Anterior cingulate cortex (tissue), 58 donors: ENCODE measurements at places on chromosomes 6 and 20.

DNA sequence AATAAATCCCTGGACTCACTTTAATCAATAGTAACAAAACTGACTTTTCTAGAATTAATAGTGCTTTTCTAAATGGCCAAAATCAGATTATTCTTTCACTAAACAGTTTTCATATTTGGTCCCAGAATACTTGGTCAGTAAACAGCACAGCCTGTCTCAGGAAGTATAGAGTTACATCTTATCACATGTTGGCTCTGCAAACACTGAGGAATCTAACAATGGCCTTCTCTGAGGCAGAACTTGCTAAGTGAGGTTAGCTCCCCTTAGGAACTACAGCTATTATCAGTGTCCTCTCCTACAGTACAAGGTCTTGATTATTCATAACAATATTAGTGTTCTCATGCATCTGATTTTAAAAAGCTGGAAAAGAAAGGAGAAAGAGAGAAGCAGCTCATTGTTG lies 1622.8 kb downstream of the HACE1 start:
- DNase-seq: no peak

- no peak for DNase-seq
Measured at GRCh38 chr6:34478796-34479195, 12.9 kb downstream of the PACSIN1 start.

DNA sequence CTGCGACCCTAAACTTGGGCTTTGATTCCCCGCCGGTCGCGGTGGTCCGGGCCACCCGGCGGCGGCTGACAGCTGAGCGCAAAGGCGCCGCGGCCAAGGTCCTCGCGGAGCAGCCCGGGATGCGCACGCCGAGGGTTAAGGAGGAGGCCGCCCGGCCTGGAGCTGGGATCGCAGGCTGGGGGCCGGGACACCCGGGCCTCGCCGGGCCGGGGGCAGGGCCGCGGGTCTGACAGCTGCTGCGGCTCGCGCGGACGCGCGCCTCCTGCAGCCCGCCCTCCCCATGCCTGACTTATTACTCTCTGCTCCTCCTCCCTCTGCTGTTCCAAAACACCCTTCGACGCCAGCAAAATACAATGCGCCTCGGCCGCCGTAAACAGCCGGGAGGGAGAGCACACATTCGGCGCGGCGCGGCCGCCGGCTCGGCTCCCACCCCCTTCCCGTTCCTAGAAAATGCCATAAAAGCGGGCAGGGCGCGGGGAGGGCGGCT lies 746 bp downstream of the BACH2 start:
- peak; percentile 65 for DNase-seq

DNA sequence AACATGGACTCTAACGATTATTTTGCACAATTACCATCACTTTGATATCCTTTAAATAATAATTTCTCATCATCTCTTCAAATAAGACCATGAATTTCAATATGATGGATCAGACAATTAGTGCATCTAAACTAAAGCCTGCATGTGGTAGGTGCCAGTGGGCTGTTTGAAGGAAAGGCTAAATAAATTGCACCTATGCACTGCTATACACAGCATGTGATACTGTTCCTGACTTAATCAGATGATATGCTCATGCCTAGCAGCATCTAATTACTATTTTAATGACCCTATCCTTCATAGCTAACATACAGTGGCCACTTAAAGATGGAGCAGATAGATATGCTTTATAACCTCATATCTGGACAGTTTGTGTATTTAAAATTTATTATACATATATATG lies 731.6 kb upstream of the MANEA start:
- DNase-seq: no peak

GRCh38 chr20:17648791-17649730 lies 33.0 kb downstream of the RRBP1 start:
- DNase-seq: no peak

GRCh38 chr6:5378331-5378730 lies 117.0 kb downstream of the FARS2 start:
- no peak for DNase-seq

GRCh38 chr20:46512943-46513844 lies at the start of gene ZNF334:
TSS of gene ZNF334 (minus strand) at chr20:46513559. CDS start at chr20:46512102, 1,457 bp downstream.
- DNase-seq: peak; percentile 68

GRCh38 chr20:54067606-54068174 lies 2.7 kb downstream of the BCAS1 start:
- DNase-seq: no peak

DNA sequence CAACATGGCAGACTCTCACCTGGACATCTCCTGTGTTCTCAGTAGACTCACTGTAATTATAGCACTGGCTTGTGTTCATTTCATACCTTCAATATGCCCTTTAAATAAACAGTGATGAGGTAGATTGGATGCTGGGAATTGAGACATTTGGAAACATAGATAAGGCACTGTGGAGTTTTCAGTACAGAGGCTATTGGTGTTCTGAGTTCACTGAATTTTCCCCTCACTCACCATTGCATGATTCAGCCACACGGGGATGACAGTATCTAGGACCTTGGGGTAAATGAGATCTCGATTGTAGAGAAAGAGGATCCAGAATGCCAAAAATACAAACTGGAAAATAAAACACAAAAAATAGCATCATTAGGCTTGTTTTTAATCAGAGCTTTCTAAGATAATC lies 12.6 kb downstream of the ADTRP start:
- DNase-seq: no peak

DNA sequence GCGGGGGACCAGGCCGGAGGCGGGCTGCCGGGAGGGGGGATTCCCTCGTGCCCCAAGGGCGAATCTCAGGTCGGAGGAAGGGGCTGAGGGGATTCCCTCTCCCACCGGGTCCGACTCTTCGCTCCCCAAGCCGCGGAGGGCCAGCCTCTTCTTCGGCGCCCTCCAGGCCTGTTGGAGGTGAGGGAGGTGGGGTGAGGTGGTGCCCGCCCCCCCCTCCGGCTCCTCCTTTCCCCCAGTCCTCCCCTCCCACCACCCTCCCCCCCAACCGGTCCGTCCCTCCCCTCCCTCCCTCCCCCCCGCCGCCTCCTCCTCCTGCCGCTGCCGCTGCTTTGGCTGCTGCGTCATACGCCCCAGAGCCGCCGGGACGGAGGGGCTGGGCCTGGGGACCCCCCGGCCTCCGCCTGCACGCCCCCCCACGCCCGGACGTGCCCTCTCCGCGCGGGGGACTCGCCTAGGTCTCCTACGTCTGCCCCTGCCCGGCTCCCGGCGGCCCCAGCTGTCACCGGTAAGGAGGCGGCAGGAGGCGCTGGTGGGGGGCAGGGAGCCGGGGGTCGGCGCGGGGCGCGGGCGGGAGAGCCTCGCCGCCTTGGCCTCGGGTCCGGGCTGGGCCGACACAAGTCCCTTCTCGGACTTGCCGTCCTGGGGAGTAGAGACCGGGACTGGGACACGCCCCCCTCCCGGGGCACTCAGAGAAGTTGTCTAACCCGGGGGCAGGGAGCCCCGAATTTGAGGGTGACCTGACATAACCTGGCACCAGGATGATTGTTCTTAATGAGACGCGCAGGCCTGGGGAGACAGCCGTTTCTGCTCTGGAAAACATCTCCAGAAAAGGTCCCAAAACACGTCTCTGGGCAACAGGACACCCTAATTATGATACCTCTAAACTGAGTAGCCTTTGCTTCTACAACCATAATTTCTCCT lies at the start of gene PHF1:
TSS of gene PHF1 (plus strand) at position 304 of the 921 bp plus-strand sequence. CDS start 1,250 bp downstream, outside the sequence.
- DNase-seq: no peak

DNA sequence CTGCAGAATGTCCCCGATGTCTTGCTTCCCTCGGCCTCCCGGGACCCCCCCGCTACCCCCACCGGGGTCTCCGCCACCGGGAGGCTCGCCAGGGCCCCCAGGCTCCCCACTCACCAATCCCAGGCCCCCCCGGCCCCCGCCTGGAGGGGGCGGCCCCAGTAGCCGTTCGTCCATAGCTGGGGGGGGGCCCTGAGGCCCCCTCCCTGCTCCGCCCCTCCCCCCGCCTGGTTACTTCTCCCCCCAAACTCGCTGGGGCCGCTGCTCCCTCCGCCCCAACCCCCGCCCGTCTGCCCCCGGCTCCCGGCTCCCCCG lies 304 bp downstream of the PBX2 start:
- no peak for DNase-seq

DNA sequence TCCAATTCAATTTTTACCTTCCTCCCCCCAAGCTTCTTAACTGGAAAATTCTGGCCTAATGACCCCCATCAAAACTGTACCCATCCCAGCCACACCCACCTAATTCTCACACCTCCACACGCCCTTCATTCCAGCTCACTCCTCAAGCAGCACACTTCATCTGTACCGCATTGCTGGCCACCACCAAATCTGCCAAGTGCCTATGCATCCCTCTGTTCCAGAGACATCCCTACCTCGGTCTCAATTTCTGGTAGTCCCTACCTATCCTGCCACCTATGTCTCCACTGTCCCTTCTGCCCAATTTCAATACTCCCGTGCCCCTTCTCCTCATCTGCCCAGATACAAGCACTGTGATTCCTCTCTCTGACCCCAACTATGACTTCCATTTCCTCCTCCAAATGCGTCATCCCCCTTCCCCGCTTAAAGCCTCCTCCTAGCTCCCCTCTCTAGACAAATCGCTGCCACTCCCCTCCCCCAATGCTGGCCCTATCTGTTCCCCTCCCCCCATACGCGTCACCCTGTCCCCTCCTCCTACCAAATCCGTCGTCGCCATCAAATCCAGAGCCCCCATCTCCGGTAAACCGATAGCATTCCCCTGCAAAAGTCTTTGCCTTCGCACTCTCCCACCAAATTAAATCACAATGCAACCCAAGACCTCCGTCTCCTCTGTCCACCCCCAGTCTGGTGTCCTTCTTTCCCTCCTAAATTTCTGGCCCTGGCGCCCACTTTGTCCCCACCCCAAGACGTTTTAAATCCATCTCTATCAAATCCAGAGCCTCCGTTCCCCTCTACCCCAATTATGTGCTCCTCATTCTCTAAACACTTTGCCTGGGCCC lies 1.2 kb downstream of the MTCH1 start:
- DNase-seq: no peak

DNA sequence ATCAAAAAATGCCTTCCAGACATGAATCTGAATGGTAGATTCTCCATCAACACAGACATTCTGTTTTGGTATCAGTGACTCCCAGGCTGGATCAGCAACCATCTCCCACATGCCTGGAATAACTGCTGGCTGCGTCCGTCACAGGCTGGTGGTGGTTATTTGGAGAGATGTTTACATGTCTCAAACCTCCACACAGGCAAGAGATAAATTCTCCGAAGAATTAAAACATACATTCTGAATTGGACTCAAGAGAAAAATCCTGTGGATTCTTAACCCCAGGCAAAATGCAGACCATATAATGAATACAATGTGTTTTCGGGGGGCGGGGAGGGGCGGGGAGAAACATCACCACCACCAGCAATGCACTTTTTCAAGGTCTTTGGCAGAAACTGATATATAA lies 108.2 kb downstream of the THBS2 start:
- no peak for DNase-seq

DNA sequence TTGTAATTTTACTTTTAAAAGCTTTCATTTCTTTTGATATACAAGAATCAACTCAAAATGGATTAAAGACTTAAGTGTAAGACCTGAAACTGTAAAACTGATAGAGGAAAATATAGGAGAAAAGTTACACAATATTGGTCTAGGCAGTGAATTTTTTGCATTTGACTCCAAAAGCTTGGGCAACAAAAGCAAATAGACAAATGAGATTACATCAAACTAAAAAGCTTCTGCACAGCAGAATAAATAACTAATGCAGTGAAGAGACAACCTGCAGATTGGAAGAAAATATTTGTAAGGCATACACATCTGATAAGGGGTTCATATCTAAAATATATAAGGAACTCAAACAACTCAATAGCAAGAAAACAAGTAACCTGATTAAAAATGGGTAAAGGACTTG lies 3.0 kb downstream of the GABRR1 start:
- DNase-seq: no peak

GRCh38 chr20:36924167-36925045 lies 27.1 kb downstream of the SAMHD1 start:
- DNase-seq: no peak

DNA sequence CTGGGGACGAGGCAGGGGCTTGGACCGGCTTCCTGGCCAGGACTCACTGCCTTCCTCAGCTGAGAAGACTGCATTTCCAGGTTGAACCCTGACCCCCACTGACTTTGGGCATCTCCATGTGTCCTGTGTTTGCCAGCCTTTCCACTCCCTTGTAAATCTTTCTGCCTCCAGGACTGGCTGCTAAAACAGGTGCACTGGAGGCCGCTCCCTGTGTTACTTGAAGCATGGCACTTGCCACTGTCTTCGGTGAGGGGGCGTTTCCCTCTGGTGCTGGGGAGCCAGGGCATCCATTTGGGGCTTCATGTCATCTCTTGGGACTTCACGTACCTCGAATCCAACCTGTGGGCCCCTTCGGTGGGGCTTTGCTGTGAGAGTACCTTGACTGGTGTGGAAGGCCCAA lies 6.7 kb upstream of the RBM38 start:
- no peak for DNase-seq

GRCh38 chr6:163348789-163349680 lies 65.5 kb upstream of the QKI start:
- DNase-seq: peak; percentile 59

DNA sequence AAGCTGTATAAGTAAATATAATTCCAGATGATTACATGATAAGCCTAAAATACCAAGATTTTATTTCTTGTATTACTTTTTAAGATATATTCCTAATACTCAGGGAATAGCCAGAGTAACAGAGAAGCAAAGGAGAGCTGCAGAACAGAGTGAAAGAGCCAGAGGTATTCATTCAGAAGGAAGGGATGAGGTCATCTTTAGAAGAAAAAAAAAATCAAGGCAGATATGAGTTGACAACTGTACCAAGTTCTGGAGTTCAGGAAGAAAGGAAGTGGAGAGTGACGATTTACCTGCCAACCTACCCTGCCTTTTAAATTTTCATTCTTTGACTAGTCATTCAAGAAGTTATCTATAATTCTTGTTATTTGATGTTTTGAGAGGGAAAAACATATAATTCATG lies 28.8 kb upstream of the NHSL1 start:
- no peak for DNase-seq

DNA sequence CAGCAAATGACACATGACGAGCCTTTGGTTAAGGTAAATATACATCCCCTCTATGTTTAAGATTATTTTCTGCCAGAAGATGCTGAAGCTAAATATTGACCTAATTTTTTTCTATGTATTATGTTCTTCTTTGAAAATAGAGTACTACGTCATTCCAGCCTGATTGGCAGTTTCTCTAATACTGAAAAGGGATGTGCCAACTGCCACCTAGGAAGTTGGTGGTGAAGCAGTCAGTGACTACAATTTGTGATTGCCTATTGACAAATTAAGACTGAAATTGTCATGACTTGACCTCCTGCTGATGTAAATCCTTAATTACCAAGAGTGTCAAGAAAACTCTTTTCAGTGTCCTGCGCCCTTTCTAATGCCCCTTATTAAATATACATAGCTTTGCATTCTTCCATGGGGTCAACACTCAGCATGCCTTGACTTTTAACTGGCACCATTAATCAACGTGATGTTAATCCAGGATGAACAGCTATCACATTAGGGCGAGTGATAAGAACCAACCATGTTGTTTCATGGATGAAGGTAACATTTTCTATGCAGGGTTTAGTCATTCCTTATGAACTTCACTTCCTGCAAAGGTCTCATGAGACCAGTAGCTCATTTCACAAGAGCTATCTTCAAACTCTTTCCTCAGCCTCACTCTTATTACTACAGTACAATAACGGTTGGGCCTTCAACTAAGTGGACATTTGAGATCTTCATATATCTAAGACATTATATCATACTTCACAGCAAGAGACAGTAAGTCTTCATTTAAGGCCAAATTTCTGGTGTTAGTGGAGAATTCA lies 22.5 kb upstream of the SGK1 start:
- no peak for DNase-seq

GRCh38 chr6:112311950-112312547 lies 35.1 kb upstream of the RFPL4B start:
- no peak for DNase-seq

GRCh38 chr20:112396-112795 lies 24.9 kb downstream of the DEFB125 start:
- DNase-seq: no peak

- no peak for DNase-seq
Measured at GRCh38 chr6:18110162-18110561, 12.3 kb downstream of the NHLRC1 start.
